ENCODE measurements at places on chromosomes 1 and 21.

- no peak for DNase-seq
Measured at GRCh38 chr1:113872219-113872935, 865 bp upstream of the PTPN22 start.

- no peak for DNase-seq
Measured at GRCh38 chr1:113938192-113938591, 9.1 kb downstream of the HIPK1 start.

GRCh38 chr1:37944816-37945215 lies 2.0 kb downstream of the INPP5B start:
- DNase-seq: no peak

- DNase-seq: no peak
Measured at GRCh38 chr1:46077644-46078043, 54.8 kb downstream of the PIK3R3 start.

DNA sequence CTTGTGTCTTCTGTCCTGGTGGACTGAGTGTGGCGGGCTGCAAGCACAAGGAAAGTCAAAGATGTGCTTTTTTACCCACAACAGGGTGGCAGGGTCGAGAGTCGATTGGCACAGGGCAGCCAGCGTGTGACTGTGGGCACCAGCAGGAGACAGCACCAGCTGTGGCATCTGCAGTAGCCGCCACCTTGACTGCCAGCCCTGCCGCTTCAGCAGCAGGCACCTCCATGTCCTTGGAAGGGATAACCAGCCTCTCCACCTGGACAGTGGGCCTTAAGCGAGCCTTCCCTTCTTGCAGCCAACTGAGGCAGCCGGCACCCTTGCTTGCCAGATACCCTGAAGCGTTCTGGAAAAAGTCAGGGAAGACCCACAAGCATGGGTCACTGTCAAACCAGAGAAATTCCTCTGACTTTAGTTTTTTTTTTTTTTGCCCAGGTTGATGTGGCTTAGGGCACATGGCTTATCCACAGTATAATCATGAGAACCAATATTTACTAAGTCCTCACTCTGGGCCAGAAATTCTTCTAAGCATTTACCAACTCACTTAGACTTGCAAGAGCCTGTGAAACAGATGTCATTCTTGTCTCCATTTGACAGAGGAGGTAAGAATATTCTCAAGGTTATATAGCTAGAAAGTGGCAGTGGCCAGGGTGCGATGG lies 30.1 kb upstream of the PTGFRN start:
- no peak for DNase-seq

DNA sequence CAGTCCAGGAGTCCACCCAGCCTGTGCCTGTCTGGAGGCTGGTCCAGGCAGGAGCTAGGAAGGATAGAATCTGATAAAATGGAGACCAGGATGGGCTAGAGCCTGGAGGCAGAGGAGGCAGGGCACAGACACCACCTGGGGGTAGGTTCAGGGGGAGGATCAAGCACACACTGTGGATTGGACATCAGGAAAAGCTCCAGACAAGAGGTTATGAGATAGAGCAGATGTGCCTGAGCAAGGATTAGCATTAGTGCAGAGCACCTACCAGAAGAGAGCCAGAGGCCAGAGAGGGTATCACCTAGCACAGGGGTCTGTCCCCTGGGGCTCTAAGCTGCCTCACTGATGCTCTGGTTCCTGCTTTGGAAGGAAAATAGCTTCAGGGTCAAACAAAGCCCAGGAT lies 216.7 kb upstream of the ZC3H12A start:
- DNase-seq: no peak

GRCh38 chr1:108592030-108592759 lies 32.3 kb downstream of the EEIG2 start:
- DNase-seq: no peak

GRCh38 chr1:178918308-178918707 lies 47.4 kb upstream of the ANGPTL1 start:
- DNase-seq: no peak

DNA sequence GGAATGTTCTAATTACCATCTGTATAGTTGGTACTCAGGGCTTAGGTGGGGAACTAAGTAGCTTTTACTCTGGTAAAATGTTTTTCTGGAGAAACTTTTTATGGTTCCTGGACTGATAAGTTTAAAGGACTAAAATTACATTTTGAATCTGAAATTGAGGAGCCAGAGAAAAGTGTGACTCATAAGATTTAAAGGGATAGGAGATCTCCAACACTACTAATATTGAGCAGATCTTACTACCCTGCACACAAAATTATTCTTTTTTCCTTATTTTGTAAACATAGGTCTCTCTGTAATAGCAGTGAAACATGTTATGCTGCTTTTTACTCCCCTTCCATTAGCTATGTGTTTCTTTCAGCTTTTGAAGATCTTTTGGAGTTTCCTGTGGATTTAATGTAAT lies 32.5 kb downstream of the MTF2 start:
- DNase-seq: no peak
